Melanocyte of skin (primary cell): ENCODE measurements at places on chromosomes 7 and 10. TPM values are rescaled to one million over a fixed set of nuclear protein-coding genes. Genes with fewer than 3 reads are reported as not detected.

PALD1 gene
- total RNA-seq: 0.34 and 0.73 TPM in 2 replicates

STEAP1 gene
- 12.7 and 14.8 TPM in 2 replicates for total RNA-seq

STRIP2 gene
- total RNA-seq: 23.6 and 29.0 TPM in 2 replicates

GARS1 gene
- 134 and 137 TPM in 2 replicates for total RNA-seq

GPR15LG gene
- total RNA-seq: not detected in 2 replicates

TUBAL3 gene
- not detected in 2 replicates for total RNA-seq

RBM20 gene
- total RNA-seq: 0.34 and 0.36 TPM in 2 replicates

ASZ1 gene
- total RNA-seq: not detected in 2 replicates

ZSWIM8 gene
- 55.8 and 59.6 TPM in 2 replicates for total RNA-seq

STAG3 gene
- total RNA-seq: 0.73 and 2.4 TPM in 2 replicates

VAX1 gene
- not detected in 2 replicates for total RNA-seq

FFAR4 gene
- total RNA-seq: not detected in 2 replicates

GIMAP5 gene
- 0.15 TPM in 1 of 2 replicates, not detected in the other for total RNA-seq

GDF10 gene
- total RNA-seq: not detected in 2 replicates

PLA2G12B gene
- total RNA-seq: not detected in 2 replicates

TMEM213 gene
- total RNA-seq: under 0.01 TPM in 1 of 2 replicates, not detected in the other

SSC4D gene
- total RNA-seq: 0.69 TPM in 1 of 2 replicates, not detected in the other

SYT15B gene
- total RNA-seq: under 0.01 TPM in 1 of 2 replicates, not detected in the other

SPAM1 gene
- total RNA-seq: not detected in 2 replicates

ARMC3 gene
- 0.36 TPM in 1 of 2 replicates, not detected in the other for total RNA-seq

NXPH1 gene
- not detected in 2 replicates for total RNA-seq

SAMD9 gene
- 62.9 and 74.0 TPM in 2 replicates for total RNA-seq

KAZALD1 gene
- total RNA-seq: 0.77 TPM in 1 of 2 replicates, not detected in the other

ARID5B gene
- total RNA-seq: 43.0 and 54.2 TPM in 2 replicates

PLXNA4 gene
- total RNA-seq: under 0.01 TPM in 2 replicates

PRPS1L1 gene
- total RNA-seq: not detected in 2 replicates

POLR1F gene
- total RNA-seq: 23.6 and 37.3 TPM in 2 replicates

HABP2 gene
- total RNA-seq: not detected in 2 replicates

ANKRD61 gene
- total RNA-seq: not detected in 2 replicates

CFAP43 gene
- under 0.01 and 1.4 TPM in 2 replicates for total RNA-seq

DYNC1I1 gene
- total RNA-seq: 1.00 and 1.2 TPM in 2 replicates

EPHA1 gene
- total RNA-seq: not detected in 2 replicates

SCIN gene
- 1.2 and 2.0 TPM in 2 replicates for total RNA-seq

SCART1 gene
- 1.0 and 2.2 TPM in 2 replicates for total RNA-seq

UNCX gene
- total RNA-seq: not detected in 2 replicates

PRKG1 gene
- 8.0 and 10.8 TPM in 2 replicates for total RNA-seq

CHN2 gene
- 0.33 and 2.6 TPM in 2 replicates for total RNA-seq

ZNF394 gene
- 30.3 and 33.5 TPM in 2 replicates for total RNA-seq
